Tibial nerve (tissue), 4 donors: ENCODE measurements at places on chromosomes 7 and 10.
A peak's percentile ranks its signal among the peaks of the same experiment; 100 is the strongest.

DNA sequence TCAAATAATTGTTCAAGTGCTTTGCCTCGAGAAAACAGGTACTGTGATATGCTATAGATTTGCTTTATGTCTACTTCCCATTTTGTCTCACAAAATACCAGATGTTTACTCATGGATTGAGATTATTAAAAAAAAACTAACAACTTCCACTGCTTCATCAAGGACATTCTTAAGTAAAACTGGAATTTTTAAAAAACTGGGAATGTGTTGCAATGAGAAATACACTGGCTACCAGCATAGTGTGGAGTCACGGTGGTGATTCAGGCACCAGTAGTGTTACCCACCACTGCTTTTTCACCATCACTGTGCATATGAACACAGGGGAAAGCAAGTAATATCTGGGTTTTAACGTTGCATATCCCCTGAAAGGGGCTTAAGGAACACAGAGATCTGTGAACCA is 21.2 kb downstream of the FIGNL1 start:
- no peak for DNase-seq

DNA sequence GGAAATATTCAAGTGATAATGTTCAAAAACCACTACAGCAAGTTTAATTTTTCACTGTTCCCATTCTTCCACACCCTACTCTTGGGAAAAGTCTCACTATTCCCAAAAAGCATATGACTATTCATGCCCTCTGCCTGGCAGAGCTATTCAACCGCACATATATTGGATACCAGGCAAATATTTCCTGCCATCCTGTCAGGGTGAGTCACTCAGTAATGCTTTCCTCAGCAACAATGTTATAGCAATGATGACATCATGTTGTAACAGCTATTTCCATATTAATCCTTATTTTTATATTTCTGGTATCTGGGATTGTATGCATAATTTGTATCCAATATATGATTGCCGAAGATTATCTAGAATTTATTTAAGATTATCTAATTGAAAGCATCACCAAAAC is 114.0 kb upstream of the PLXDC2 start:
- no peak for DNase-seq

DNA sequence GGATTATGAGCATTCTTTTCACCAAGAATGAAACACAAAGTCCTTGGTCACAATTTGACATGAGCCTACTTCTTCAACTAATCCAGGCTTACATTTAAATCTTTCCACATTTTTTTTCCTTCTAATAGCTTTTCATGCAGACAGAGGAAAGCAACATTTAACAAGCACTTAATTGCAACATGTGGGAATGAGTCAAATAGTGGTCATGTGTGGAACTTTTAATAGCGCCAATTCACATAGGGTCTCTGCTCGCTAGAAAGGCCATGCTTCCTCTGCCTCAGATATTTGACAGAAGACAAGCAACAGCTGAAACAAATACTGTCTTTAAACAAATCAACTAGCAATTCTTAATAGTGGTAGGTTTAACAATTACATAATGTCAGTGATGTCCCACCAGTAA is 285.9 kb upstream of the ETV1 start:
- no peak for DNase-seq

GRCh38 chr7:117656806-117657205 is 177.0 kb downstream of the CFTR start:
- no peak for DNase-seq

GRCh38 chr7:516216-516605 is 3.4 kb downstream of the PDGFA start:
- DNase-seq: no peak

GRCh38 chr10:44689368-44689767 is 221.8 kb upstream of the TMEM72 start:
- no peak for DNase-seq

GRCh38 chr7:150862356-150862755 is 10.0 kb downstream of the AOC1 start:
- no peak for DNase-seq

GRCh38 chr7:130899638-130900401 is 165.8 kb upstream of the KLF14 start:
- DNase-seq: no peak

DNA sequence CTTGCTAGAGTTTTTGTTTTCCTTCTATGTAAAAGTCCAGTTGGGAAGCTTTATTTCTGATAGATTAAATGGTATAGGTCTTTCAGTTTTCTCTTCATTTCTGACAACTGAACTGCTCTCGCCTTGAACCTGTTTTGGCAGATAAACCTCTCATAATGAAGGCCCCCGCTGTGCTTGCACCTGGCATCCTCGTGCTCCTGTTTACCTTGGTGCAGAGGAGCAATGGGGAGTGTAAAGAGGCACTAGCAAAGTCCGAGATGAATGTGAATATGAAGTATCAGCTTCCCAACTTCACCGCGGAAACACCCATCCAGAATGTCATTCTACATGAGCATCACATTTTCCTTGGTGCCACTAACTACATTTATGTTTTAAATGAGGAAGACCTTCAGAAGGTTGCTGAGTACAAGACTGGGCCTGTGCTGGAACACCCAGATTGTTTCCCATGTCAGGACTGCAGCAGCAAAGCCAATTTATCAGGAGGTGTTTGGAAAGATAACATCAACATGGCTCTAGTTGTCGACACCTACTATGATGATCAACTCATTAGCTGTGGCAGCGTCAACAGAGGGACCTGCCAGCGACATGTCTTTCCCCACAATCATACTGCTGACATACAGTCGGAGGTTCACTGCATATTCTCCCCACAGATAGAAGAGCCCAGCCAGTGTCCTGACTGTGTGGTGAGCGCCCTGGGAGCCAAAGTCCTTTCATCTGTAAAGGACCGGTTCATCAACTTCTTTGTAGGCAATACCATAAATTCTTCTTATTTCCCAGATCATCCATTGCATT is 27.1 kb downstream of the MET start:
- no peak for DNase-seq

- DNase-seq: no peak
Measured at GRCh38 chr10:50937230-50937907, 51.9 kb upstream of the A1CF start.

GRCh38 chr10:124062390-124062789 is 31.0 kb downstream of the CHST15 start:
- no peak for DNase-seq

- DNase-seq: no peak
Measured at GRCh38 chr10:59779756-59780533, 26.7 kb upstream of the MRLN start.

GRCh38 chr10:25113191-25114035 is 61.4 kb upstream of the GPR158 start:
- DNase-seq: peak; percentile 81

- no peak for DNase-seq
Measured at GRCh38 chr10:71666639-71667386, 52.8 kb downstream of the C10orf105 start.

DNA sequence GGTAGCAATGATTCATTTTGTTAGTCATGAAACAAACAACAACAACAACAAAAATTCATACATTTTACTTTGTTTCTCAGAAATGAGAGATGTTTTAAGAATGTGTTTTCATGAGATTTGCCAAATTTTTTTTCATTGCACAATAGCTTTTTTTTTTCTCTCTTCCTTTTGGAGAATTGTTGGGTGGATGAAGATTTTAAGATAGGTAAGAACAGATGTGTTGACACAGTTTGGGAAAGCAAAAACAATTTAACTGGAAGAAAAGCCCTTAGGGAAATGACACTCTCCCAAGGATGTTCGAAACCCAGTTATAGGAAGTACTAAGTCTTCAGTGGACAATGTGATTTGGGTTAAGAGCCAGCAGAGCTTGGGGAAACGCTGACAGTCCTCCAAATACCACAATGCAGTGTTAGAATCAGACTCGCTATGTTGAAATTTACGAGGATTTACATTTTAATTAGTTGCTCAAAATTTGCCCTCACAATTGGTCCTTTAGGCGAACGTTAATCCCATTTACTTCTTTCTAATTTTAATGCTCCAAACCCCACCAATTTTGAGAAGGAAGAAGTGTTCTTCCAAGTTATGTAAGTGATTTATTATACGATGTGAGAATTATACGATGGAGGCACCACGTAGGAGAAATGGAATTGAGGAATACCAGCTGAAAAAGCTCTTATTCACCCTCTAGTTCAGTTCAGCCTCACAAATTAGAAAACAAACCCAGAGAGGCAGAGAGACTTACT is 61.2 kb downstream of the HHEX start:
- DNase-seq: no peak

GRCh38 chr7:138738551-138739335 is 37.6 kb upstream of the SVOPL start:
- peak; percentile 90 for DNase-seq

- DNase-seq: no peak
Measured at GRCh38 chr10:77974396-77975074, 48.0 kb upstream of the DLG5 start.

- DNase-seq: no peak
Measured at GRCh38 chr10:122233857-122234348, 37.2 kb upstream of the BTBD16 start.

DNA sequence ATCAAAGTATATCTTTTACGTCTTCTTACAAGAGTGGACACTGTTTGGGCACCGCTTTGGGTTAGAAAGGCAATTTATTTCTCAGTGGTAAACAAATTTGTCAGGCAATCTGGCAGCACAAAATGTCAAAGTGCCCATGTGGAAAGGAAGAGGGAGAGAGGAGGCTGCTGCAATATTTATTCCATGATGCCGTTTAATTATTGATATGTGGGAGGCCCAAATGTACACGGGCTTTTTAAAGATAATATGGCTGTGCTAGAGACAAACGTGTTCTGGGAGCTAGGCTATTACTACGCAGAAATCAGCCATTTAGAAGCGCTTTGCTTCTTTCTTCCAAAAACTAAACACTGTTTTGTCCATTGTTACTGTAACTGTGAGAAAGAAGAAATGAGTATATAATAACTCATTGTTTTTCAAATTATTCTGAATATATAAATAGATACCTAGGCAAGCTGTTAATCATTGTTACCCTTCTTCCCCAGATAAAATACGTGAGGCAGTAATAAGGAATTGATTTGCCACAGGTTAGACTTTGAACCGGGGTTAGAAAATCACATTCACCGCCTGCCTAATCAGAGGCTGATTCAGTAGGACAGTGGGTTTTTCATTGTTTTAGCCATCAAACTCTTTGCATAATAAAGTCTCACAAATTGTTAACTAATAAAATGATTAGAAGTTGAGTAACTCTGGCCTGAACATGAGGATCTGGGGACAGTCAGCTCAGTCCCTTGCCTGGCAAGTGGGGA is 116.5 kb upstream of the FRMD4A start:
- DNase-seq: no peak

GRCh38 chr10:87534173-87534858 is 29.6 kb downstream of the MINPP1 start:
- no peak for DNase-seq

- DNase-seq: no peak
Measured at GRCh38 chr7:145899938-145900337, 216.7 kb upstream of the CNTNAP2 start.

GRCh38 chr7:19772306-19772705 is 1.1 kb downstream of the TMEM196 start:
- DNase-seq: no peak

- DNase-seq: no peak
Measured at GRCh38 chr7:121741896-121742295, 131.1 kb upstream of the PTPRZ1 start.

GRCh38 chr7:110988890-110989501 is 101.9 kb upstream of the LRRN3 start:
- no peak for DNase-seq

DNA sequence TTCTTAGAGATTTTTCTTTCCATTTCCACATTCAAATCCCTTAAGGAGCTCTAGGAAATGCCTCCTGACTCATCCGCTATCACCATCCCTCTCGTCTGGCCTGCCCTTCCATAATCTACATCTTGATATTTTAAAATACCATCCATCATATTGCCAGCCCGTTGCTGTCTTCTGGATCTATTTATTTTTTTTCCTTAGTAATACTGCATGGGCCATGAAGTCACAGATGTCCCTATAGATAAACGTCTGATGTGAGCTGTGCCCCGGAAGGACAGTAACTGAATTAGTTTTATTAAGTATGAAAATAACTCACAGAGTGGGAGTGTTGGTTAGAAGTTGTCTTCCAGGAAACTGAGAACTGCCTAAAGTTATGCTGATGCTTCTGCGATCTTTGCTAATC is 76.2 kb downstream of the KLF6 start:
- no peak for DNase-seq

GRCh38 chr10:102550636-102551210 is 47.0 kb downstream of the SUFU start:
- no peak for DNase-seq

GRCh38 chr7:92609921-92610518 is 19.8 kb upstream of the FAM133B start:
- DNase-seq: no peak

- DNase-seq: no peak
Measured at GRCh38 chr7:24283897-24284698, at the start of gene NPY. TSS of gene NPY (plus strand) at chr7:24284190. CDS start at chr7:24285241, 1,051 bp downstream.

GRCh38 chr7:41869091-41869490 is 166.2 kb upstream of the INHBA start:
- DNase-seq: no peak

DNA sequence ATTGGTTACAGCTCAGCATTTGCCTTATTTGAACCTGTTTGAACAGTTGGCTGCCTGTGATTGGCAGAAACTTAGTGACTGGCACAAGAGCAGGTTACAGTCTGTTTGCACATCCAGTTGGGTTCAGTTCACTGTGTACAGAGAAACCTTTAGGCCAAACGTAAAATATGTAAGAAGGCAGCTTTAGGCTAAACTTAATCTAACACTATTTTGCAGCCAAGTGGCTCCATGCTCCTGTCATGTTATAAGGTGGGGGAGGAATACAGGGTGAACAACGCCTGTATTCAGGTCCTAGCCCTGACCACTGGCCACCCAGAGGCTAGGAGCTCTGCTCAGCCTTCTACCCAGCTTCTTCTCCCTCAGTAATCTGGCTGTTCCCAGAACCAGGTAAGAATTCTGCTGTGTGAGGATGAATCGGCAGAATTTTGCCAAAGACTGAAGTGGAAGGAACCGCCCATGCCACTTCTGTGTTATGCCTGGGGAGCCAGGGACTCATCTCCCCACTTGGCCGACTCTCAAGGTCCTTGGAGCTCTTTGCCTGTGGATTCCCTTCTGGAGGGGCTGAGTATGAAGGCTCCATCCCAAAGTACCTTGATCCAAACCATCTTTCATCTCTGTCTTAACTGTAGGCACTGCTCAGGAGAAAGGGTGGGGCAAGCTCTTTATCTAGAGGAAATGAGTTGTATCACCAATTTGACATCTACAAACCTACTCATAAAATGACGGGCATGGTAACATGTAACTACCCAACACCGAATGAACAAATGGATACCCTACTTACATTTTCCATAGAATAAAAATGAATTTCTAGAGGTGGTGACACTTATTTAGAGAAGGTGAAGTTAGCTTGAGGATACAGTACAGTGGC is 164.4 kb upstream of the NAMPT start:
- DNase-seq: no peak

- no peak for DNase-seq
Measured at GRCh38 chr10:110493832-110494426, 3.8 kb upstream of the DUSP5 start.

GRCh38 chr10:45229823-45230222 is 85.6 kb downstream of the OR13A1 start:
- no peak for DNase-seq

DNA sequence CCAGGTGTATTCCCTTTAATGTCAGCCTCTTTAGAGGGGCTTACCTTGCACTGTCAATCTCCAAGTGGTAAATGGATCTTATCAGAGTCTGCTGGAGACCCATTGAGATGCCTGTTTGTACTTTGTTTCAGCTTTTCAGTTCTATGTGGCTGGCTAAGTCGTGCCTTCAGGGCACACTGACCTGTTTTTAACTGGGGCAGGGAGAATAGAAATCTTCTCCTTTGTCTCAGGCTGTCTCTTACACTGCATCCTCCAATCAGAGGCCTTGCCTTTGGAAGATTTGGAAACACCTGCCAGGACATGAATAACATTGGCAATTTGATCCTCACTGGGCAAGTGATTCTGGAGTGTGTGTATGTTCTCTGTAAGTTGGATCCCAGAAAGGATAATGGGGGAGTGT is 65.0 kb downstream of the POU6F2 start:
- no peak for DNase-seq
